ENCODE measurements at places on chromosomes 2 and 18.

DNA sequence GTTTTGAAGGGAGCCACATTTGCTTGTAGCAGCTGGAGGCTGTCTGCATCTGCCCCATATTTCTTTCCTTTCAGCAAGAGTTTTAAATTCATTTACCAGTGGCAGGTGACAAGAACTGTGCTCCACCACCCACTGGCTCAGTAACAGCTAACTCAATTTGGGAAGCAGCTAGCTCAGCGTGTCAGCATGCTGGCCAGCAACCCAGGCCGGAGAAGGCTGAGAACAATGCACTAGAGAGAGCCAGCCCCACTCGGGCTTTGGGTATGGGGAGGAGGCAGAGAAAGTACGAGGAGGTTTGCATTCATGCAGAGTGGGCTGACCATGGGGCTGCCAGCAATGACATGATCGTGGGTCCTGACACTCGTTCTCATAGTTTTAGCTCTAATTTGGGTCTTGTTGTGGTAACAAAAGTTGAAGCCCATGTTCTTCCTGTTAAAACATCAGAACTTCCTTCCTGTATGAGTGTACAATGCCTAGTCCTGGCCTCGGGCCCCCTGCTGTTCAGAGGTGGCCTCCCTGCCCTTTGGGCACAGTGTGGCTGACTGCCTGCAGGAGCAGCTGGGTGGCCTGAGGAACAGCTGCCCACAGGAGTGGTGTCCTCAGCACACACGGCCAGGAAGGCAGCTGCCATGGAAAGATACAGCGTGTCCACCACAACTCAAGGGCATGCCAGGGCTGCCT is 23.0 kb downstream of the CDC42EP3 start:
- DNase-seq: peak; percentile 59

DNA sequence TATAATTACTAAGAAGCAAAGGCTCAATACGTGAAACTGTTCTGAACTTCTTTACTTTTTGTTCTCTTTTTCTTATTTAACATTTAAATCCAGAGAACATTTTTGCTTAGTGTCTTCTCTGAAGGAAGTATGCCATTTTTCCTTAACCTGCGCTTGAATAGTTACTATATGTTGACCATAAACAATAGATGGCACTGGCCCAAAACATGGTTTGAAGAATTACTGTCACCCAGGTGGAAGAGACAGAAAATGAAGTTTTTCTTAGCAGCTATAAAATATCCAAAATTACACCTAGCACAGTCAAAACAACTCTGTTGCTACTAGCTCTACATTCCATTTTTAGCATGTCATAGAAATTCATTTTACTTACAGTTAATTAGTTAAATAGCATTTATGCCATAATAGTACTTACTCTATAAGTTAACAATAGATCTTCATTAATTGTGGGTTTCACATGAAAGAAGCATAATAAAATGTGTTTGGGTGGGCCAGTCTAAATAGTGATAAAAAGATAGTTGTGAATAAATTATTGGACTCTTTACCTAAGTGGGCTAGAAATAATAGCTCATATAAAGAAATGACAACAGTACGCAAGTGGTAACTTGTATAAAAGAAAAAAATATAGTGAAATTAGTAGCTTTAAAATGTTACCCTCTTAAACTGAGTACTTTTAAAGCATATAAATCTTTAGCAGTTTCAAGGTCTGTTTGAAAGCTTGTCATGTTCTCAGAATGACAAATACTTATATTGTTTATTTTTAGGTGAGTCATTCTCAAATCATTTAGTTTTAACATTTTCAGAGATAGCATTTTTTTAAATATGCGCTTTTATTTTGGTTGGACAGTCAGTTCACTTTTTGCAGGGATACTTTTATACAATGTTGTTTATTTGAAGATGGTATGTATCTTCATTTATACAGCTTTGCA is 3.7 kb downstream of the ETAA1 start:
- DNase-seq: no peak

GRCh38 chr2:189681903-189682302 is 7.4 kb downstream of the ANKAR start:
- no peak for DNase-seq

GRCh38 chr2:111900859-111901258 is 2.5 kb downstream of the MERTK start:
- DNase-seq: no peak

DNA sequence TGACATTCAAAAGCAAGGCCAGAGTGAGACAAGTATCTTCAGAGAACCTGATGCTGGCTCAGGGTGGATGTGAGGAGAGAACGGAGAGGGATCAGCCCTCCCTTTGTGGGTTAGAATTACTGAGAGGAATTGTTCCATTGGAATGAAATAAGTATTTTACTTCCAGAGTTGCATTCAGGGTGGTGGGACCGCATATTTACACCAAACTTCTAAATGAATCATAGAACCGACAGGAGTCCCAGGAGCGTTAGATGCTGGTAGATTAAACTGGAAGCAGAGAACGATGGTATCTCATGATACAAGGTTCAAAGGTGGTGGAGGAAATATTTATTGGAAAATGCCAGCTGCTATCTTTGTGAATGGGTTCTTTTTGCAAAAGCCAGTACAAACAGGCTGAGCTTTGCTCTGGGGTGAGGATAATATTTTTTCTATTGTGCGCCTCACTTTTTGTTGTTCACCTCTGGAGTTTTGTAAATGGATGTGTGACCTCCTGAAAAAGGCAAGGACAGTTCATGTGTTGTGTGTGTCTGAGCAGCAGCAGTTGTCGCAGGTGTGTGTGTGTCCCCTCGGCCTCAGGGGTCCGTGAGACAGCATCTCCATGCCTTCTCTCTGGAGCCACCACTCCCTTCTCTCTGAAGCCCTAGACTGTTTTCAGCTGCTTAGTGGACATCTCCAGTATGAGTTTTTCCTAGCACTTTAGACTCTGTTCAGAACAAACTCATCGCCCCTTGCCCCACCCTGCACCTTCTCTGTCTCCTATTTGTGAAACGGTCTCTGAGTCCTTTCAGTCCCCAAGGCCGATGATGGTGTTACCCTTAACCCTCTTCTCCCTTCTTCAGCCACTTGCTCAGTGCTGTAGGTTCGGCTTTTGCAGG is 17.8 kb downstream of the MTCL1 start:
- no peak for DNase-seq

GRCh38 chr2:99106913-99107312 is 34.6 kb upstream of the C2orf15 start:
- no peak for DNase-seq

GRCh38 chr2:61471905-61472805 is 1.3 kb upstream of the USP34 start:
- peak; percentile 67 for DNase-seq

- peak; percentile 37 for DNase-seq
Measured at GRCh38 chr2:30026091-30027055, 105.0 kb upstream of the ALK start.

GRCh38 chr18:79720359-79720733 is 40.7 kb downstream of the CTDP1 start:
- no peak for DNase-seq

- DNase-seq: peak; percentile 55
Measured at GRCh38 chr2:53969968-53970723, 647 bp downstream of the PSME4 start.

DNA sequence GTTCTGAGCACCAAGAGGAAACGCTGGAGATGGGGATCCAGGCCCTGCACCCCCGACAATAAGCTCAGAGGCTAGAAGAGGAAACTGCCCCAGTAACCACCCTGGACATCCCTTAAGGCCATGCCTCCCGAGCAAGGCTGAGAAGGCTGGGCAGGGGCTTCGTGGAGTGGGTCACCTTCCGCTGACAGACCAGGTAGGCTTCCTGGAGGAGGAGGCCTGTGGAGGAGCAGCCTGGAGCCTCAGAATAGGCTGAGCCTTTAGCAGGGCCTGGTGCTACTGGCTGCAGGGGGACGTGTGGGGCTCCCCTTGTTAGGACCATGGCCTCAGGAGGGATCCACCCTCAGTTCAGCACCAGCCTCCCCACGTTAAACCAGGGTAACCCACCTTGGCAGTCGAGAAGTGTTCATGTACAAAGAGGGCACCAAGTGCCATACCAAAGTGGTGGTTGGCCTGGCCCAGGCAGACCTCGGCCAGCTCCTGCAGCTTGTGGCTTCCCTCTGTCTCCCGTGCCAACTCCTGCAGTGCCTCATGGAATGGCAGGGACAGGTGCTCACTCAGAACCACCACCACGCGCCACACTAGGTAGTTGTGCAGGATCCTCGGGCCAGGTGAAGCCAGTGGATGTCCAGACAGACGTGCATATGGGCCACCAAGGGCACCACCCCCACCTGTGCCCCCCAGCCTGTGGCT is 28.5 kb upstream of the ALPP start:
- no peak for DNase-seq

DNA sequence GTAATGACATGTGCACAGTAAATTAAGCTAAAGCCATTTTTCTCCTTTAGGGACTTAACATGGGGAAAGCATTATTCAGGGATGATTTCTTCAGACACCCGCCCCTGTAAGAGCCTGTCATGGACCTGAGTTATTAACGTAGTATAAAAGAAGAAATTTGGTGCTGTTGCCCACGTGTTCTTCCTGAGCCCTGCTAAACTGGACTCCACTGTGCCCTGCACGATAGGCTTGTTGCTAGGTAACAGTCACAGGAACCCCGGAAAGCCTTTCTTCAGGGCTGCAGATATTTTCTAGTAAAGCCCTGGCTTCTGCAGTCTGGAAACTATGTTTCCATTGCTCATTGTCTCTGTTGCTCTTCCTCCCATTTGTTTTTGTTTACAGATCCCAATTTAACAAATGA is 157.9 kb downstream of the LRRC30 start:
- DNase-seq: no peak

- DNase-seq: no peak
Measured at GRCh38 chr2:114128725-114129124, 238.8 kb downstream of the ACTR3 start.

- DNase-seq: peak; percentile 22
Measured at GRCh38 chr2:112869258-112869842, 32.8 kb upstream of the IL1B start.

DNA sequence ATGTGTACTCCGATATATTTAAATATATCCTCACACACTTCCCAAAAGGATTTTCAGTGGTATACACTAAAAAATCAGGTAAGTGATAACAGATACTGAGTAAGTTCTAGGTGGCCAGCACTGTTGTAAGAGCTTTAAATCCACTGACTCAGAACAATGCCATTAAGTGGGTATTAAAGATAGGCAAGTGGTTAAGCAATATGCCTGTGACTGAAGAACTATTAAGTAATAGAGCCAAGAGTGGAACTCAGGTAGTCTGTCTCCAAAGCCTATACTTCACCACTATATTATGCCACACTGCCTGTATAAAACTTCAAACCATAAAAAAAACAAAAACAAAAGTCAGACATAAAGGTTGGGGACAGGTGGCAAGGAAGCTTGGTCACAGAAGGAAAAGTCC is 37.2 kb downstream of the THUMPD2 start:
- DNase-seq: no peak

GRCh38 chr2:148282201-148282600 is 261.3 kb downstream of the MBD5 start:
- DNase-seq: no peak

DNA sequence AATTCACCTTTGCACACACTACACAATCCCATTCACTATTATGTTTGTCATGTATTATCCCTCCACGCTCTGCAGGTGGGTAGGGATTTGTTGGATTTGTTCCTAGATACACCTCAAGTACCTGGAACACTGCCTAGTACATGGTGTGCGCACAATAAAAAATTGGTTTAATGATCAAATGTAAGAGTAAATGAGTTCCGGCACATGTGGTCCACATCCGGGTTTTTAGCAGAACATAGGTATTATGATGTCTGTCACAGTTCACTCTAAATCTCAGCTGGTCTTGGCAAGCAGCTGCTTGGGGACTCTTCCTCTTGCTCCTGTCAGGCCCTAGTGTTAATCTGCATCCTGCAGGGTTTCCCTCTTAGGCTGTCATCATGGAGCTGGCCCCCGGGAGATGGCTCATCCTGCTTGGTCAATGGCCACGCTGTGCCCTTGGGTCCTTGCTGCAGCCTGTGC is 21.8 kb upstream of the IL1R1 start:
- no peak for DNase-seq

DNA sequence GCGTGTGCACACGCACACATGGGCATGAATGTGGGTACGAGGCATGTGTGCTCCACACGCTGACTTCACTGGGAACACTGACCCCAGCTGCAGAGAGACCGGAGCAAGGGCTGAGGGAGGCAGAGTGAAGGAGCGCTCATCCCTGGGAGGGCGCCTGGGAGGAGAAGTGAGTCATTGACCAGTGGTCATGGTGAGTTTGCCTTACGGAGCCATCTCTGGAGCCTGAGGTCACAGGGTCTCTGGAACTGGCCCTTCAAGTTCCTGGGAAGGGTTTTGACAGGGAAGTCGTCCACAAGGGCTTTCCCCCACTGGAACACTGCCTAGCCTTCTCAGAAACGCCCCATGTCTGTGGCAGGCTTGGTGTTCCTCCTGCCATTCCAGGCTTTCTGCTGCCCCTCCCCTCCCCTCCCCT is 14.3 kb upstream of the TMEM185B start:
- no peak for DNase-seq

Measured in GM12865 (cell line).